Stimulated activated CD8-positive, alpha-beta memory T cell treated with anti-CD3 and anti-CD28 coated beads, Interleukin-4, amount 100 ng/mL, for 4 hours (primary cell): ENCODE measurements at places on chromosomes 5 and 9.

DNA sequence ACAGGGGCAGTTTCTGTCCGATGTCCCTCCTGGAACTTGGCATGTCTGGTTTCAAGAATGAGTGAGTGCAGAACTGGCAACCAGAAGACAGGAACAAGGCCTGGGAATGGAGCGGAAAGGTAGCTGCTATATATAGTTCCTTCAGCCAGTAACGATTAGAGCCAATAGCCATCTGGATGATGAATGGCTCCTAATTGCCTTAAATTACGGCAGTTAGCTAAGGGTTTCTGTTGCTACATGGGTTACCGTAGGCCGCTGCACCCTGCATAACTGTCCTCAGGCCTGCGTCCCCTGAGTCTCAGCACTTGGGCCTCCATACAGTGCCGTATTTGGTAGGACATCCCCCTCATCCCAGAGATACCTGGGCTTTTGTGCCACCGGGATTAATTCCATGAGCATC, 29.4 kb downstream of the WWC1 start:
- DNase-seq: no peak

GRCh38 chr9:88258024-88258423, 119.7 kb upstream of the SPATA31C2 start:
- no peak for DNase-seq

DNA sequence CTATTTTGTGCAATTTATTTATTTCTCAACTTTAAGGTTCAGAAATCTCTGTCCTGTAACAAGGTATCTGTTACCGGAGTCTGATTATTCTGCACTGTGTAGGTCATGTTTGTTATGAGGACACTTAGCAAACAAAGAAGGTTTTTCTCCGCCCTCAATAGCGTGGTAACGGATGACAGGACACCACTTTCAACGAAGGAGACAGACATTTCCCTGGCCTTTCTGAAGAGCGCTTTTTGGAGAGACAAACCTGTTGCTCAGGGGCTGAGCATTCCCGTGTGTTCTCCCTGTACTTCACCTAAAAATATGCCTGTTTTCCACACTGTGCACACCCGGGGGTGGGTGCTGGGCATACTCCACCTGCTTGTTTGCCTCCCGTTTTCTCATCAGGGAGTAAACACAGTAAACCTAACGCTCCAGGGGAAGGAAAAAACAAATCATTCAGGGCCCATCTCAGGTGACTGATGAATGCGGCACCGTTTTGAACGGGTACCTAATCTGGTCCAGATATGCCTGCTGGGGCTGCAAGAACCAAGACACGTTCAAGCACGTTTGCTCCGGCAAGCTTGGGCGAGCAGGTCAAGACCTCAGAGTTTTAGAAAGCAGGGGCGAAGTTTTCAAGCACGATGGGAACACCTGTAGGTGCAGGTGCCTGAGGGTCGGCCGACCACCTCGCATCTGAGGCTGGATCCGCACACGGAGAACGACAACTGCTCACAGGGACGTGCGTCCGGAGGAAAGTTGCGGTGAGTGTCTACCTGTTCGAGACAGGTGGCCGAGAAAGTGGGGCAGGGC, 859 bp downstream of the RETREG1 start:
- DNase-seq: no peak

GRCh38 chr5:32326216-32326772, 13.6 kb upstream of the MTMR12 start:
- DNase-seq: no peak

DNA sequence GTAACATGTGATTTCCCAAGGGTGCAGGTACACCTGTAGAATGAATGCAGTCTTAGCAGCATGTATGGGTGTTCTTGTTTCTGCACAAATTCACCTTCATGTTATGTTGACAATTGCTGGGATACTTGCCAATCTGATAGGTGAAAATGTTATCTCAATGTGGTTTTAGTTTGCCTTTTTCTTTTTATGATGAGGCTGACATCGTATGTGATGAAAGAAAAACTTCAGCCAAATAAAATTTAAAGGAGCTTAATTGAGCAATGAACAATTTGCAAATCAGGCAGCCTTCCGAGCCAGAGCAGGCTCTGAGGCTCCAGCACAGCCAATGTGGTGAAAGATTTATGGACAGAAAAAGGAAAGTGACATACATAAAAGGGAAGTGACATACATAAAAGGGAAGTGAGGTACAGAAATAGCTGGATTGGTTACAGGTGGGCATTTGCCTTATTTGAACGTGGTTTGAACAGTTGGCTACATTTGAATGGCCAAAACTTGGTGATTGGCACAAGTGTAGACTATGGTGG, 10.5 kb downstream of the TAL2 start:
- no peak for DNase-seq

- no peak for DNase-seq
These were observed 26.5 kb downstream of the OGN start for GRCh38 chr9:92377876-92378275.

GRCh38 chr9:16254674-16255073, 615.8 kb downstream of the BNC2 start:
- no peak for DNase-seq

DNA sequence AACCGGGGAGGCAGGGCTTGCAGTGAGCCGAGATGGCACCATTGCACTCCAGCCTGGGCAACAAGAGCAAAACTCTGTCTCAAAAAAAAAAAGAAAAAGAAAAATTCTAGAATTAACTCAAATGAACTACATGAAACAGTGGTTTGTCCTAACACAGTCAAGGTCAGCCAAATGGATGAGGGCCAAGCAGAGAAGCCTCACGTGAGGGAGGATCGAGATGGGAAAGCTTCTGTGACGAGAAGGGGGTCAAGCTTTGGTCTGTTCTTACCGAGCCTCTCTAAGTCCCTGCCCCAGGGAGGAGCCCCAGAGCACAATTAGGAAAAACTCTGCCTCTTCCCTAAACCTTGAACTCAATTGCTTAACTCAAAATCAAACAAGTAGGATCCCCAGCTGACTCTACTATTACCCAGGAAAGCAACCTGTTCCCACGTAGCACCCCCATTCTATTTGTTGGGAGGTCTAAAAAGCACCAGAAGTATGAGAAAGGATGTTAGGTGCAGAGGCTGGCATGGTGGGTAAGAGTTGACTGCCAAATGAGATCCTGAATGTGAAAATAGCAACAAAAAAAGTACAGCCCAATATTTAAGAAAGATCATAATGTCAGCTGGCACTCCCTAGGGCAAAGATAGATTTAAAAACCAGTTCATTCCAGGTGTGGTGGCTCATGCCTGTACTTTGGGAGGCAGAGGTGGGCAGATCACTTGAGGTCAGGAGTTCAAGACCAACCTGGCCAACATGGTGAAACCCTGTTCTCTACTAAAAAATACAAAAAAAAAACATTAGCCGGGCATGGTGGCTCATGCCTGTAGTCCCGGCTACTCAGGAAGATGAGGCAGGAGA, 7.2 kb downstream of the ALDH7A1 start:
- no peak for DNase-seq
